Stimulated activated CD4-positive, alpha-beta T cell treated with anti-CD3 and anti-CD28 coated beads, Interleukin-1b, Interleukin-23, amount 100 ng/mL, for 1 hour (primary cell): ENCODE measurements at places on chromosomes 7 and 10.

DNA sequence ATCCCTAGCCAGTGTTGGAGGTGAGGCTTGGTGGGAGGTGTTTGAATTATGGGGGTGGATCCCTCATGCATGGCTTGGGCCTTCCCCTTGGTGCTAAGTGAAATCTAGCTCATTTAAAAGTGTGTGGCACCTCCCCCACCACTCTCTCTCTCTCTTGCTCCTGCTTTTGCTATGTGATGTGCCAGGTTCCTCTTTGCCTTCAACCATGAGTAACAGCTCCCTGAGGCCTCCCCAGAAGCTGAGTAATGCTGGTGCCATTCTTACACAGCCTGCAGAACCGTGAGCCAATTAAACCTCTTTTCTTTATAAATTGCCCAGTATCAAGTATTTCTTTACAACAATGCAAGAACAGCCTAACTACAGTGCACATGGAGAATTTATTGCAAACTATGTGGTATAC lies 188.8 kb upstream of the POT1 start:
- no peak for DNase-seq

DNA sequence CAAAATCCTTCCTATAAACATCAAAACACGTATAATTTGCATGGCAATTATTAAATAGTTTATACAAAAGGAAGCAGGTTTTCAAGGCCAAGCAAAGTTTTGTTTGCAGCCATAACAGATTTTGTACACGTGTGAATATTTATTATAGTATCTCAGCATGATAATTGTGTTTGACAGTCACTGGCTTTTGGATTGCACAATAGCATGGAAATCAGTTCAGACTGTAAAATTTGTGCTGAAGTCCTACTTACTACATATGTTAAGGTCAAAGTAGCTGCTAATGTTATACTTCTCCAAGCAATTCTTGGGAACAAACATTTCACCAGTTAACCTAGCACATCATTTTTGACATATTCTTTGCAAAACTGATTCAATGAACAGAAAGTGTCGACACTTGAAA lies 287.6 kb upstream of the POM121L12 start:
- DNase-seq = no peak

DNA sequence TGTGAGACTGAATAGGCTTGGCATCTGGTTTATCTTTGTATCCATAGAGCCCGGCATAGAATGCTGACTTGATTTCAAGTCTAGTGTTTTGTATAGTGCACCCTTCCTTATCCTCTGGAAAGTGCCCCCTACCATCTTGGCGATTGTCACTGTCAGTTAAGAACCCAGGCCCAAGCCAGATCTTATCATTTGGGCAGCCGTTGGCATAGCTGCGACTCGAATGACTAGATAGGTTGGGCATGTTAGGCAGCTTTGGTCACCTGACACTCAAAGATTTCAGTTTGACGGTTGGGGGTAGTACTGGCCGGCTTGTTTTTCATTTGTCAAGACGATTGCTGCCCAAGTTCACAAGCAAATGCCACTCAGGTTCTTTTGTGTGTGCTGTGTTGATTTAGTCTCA lies 6.6 kb downstream of the NIPSNAP2 start:
- no peak for DNase-seq

DNA sequence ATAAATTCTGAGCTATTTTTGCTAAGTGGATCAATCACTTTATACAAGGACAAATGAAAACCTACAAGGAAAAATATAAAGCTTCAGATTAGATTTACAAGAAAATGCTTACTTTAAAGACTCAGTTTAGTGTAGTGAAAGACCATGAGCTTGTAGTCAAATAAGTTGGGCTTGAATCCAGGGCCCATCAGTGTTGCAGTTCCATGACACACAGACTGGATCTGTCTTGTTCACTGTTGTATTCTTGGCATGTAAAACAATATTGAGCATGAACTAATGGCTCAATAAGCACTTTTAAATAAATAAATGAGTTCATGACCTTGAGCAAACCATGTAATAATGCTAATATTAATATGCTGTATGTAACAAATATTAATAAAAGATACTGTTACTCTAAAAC lies 164.6 kb upstream of the KCND2 start:
- DNase-seq = no peak

DNA sequence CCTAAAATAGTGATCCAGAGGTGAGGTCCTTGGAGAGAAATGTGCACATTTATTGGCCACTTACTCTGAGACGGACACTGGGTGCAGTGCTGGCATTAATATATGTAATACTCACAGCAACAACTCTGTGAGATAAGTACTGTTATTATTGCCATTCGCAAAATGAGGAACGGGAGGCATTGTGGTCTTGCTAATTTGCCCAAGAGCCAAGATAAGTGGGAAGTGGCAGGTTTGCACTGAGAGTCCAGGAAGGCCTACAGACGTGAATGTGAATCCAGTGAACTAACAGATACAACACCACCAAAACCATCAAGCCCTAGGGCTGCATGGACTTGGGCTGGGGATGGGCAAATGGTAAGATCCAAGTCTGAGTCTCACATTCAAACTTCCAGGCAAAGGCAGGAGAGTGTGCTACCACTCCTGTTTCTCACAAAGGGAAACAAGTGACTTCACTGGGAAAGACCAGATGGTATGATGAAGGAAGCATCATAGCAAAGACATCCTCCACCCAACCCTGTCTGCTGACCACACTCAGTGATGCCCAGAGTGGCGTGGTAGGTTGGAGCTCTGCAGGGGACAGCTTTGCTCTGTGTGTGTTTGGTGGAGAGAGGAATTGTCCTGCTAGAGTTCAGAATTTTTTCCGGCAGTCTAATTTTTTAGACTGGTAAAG lies 19.2 kb downstream of the TMEM273 start:
- no peak for DNase-seq

DNA sequence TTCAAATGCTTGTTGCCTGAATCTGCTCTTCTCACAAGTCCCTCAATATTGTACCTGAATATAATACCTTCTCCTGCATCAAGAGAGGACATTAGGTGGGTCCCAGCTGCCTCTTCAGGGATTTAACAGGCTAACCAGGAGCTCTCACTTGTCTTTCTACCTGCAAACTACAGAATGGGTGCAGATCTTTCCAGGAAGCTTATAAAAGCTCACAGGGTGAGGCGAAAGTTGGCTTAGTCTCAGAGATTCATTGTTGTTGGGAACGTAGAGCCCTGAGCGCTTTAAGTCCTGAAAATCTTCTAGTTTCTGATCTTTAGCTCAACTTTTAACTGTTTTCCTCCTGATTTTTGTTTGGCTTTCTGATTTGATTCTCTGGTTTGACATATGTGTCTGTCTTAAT lies 25.0 kb downstream of the PLAU start:
- DNase-seq = no peak

DNA sequence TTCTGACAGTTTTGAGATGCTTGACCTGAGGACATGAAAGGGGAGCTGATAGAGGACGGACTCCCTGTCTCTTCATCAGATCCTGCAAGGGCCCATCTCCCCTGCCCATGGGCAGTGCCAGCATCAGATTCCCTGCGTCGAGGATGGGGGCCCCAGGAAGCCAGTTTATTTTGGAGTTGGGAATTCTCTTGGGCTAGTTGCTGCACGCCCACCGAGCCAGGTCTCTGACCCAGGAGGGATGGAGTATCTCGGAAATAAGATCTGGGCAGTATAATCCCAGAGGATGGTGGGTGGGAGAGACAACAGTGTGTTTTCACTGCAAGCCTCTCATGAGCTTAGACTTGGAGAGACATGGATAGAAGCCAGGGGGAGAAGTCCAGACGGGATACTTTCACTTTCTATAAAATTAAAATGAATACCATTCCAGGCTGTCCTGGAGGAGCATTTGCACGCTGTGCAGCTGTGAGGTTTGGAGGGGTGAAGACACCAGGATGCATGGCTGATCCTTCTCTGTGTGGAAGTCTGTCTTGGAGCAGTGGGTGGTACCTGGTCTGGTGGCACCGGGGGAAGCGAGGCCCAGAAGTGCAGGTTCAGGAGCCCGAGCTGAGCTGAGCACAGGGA lies 25.8 kb downstream of the DOCK1 start:
- DNase-seq = no peak

DNA sequence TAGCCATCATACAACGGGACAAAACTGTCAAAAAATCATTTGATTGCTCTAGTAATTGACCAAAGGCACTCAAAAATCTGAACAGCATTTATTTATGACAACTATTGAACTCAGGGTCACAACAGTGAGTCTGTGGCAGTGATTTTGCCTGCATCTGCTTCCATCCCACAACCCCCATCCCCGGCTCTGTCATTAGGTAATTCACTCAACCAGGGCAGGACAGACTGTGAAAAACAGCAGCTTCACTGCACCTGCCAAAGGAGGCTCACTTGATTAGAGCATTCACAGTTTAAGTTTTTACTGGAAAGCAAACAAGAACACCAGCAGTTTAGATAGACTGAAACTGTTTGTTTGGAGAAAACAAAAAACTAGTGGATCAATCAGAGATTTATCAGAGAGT lies 22.2 kb downstream of the NRCAM start:
- DNase-seq = no peak

DNA sequence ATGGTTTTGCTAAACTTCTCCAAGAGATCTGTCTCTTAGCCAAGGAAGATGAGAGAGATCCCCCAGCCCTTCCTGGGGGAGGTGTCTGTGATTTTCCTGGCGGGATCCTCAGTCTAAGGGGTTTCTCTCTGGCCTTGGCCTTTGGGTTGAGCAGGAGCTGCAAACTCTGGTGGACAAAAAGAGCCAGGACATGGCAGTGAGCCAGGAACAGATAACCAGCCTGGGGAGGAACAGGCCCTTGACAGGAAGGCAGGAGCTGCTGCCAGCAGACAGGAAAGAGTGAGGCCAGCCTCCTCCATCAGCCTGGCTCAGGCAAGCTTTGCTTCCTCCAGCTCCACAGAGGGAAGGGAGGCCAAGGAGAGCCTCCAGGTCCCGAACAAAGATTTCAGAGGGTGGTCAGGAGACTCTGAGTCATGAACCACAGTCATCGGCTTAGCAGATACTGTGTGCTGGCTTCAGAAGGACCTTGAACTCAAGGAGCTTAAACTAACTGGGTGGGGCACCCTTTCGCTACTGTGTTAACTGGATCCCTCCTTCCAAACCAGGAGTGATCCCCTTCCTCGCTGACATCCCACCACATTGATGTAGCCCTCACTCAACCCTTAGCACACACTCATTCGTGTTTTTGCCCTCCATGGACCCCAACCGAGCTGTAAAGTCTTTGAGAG lies 34.7 kb downstream of the DDIT4 start:
- DNase-seq = no peak

GRCh38 chr10:3784510-3785250 lies at the start of gene KLF6:
Gene KLF6 (minus strand): TSS chr10:3785209. CDS start chr10:3785014, 195 bp downstream.
- no peak for DNase-seq

DNA sequence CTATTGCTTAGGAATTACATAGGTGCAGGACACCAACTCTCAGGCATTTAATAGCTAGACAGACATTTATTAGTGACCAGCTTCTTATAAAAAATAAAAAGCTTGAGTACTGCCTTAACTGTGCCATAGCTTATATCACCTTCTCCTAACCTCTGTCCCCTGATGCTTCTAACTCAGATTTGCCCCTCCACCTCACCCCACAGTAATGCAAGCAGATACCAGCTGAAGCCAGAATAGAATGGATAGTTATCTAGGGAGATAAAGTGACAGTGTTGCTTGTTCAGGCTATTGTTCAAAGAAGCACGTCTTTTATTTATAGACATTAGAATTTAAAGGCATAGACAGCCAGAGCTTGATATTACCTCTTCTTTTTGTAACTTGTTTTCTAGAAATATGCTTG lies 99.6 kb upstream of the GLCCI1 start:
- no peak for DNase-seq

GRCh38 chr7:151398446-151399304 lies 11.2 kb downstream of the WDR86 start:
- DNase-seq = no peak

DNA sequence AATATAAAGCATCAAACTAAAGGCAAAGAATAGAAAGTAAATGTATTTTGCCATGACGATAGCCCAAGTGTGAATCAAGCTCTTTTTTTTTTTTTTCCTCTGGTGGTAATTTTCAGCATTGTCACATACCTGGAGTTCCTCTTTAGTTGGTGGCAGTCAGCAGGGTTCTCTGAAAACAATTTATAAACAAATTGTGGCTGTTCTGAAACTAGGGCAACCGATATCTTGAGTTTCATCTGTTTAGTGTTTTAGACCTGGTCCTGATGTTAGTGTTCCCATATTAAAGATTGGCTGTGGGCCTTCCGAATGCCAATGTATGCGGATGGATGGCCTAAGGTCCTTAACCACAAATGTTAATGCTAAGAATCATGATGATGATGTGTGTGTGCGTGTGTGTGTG lies 713.1 kb downstream of the GATA3 start:
- DNase-seq = no peak

DNA sequence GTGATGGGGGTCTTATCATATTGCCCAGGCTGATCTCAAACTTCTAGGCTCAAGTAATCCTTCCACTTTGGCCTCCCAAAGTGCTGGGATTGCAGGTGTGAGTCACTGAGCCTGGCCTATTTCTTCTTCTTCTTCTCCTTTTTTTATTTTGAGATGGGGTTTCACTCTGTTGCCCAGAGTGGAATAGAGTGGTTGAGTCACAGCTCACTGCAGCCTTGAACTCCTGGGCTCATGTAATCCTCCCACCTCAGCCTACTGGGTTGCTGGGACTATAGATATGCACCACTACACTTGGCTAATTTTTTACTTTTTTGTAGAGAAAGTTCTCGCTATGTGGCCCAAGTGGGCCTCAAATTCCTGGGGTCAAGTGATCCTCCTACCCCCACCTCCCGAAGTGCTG lies 124.3 kb downstream of the SKIDA1 start:
- no peak for DNase-seq

DNA sequence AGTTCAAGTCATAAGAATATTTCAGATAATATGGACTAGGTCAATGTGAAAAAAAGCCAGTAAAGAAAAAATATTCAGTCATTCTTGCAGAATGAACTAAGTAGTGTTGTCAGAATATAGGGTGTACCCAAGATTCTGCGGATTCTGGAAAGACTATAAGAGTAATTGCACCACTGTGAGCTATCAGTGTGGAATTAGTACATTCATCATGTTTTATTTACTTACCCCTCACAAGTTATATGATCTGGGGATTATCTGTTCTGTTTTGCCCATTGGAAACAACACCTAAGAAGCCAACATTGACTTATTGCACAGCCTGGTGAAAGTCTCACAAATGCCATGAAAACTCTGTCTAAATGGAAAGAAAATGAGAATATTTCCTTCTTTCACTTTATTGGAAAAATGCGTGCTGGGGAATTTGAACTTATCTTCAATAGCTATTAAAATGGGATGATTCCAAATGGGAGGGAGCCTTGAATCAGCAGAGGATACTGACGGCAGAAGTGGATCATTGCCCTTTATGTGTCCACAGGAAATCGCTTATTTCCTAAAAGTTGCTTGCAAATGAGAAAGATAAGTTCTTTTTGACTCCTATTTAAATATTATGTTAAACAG lies 563.3 kb upstream of the POM121L12 start:
- no peak for DNase-seq

- no peak for DNase-seq
Measured at GRCh38 chr7:29208410-29209250, 14.1 kb downstream of the CHN2 start.

- DNase-seq = no peak
Measured at GRCh38 chr10:87657371-87657770, 2.3 kb upstream of the PAPSS2 start.

DNA sequence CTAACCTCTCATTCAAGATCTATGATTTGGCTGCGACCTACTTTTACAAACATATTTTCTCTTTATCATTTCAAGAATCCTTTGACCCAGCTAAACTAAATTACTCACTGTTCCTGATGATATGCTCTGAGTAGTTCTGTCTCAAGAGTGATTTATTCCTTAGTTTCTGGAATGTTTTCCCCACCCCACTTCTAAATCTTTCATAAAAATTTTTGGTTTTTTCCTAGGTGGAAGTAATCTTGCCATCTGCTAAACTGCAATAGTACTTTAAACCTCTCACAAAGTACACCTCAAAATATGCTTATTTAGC lies 170.8 kb downstream of the DNAJC1 start:
- no peak for DNase-seq

- no peak for DNase-seq
Measured at GRCh38 chr10:122173766-122174435, 97.2 kb upstream of the BTBD16 start.
